AML-193 (cell line): ENCODE measurements at places on chromosomes 3 and 15.

DNA sequence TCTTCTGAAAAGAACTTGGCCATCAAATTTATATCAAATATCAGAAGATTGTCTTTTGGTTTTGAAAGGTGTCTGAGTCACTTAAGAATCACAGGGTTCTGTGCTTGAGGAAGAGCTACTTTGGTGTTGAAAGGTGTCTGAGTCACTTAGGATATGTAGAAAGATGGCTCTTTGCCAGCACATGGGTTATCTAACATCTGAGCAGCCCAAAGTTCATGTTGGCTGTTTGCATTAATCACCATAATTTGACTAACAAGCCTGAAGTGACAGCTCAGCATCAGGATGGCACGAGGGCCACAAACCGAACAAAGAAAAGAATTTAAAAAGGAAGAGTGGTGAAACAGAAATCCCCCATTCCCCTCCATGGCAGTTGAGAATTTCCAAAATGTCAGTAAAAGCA is 190.5 kb upstream of the CMC1 start:
- DNase-seq = peak; percentile 22

GRCh38 chr3:48655606-48656005 is 7.1 kb downstream of the CELSR3 start:
- DNase-seq = no peak

DNA sequence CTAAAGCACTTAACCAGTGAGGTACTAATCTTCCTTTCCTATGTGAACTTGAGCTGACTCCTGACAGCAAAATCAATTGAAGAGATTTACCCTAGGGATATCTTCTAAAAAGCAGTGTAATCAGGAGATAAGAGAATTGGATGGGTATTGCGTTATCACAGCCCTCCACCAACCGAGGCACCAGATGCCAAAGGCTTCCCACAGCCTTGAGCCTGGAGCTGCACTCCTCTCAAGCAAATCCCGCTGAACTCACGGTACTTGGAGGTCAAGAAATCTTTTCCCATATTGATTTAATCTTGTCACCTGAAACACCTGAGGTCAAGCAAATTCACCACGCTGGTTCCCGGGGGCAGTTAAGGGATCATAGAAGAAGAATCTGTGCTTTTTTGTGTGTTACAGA is 346.8 kb downstream of the TBL1XR1 start:
- no peak for DNase-seq

DNA sequence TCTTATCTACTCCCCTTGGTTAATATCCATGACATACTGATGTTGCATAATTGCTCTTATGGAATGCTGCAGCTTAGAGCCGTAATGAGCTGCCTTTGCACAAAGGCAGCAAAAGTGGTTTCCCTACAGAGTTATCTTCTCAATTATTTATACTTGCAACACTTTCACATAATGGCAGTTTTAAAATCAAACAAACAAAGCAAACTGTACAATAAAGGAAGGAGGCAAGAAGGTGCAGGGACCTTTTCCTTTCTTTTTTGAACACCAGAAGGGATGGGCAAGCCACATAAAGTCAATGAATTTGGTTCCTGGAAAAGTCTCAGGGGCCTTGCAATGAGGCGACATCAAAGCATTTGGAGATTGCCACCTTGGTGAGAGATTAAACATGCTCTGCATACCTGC is 188.0 kb downstream of the MEIS2 start:
- no peak for DNase-seq

GRCh38 chr3:98367464-98368246 is 14.0 kb downstream of the OR5K4 start:
- no peak for DNase-seq

DNA sequence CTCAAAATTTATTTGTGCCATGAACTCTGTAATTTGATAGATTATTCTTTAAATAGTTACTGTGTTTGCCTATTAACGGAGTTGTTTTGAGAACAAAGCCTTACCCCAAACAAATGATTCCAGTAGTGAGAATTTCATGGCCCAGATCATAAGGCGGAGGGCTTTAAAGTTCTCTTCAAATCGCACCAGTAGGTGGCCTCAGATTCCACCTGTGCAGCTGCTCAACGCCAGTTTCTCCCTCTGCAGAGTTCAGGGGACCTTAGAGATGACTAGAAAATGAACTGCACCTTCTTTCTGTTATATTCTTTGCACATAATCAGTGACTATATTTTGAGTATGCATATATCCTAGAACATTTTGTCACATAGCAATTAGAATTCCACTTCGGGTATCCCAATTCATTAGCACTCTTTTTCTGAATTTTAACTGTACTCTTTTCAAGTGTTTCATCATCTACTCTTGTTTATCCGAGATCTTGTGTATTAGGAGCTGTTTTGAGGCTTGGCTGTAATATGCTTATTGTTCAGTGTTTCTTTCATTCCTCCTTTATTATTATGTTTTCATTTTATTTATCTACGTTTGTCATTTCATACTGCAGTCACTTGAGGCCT is 232.6 kb upstream of the CHRM5 start:
- peak; percentile 2 for DNase-seq

GRCh38 chr3:156509189-156510174 is 45.4 kb downstream of the SSR3 start:
- DNase-seq = peak; percentile 68

DNA sequence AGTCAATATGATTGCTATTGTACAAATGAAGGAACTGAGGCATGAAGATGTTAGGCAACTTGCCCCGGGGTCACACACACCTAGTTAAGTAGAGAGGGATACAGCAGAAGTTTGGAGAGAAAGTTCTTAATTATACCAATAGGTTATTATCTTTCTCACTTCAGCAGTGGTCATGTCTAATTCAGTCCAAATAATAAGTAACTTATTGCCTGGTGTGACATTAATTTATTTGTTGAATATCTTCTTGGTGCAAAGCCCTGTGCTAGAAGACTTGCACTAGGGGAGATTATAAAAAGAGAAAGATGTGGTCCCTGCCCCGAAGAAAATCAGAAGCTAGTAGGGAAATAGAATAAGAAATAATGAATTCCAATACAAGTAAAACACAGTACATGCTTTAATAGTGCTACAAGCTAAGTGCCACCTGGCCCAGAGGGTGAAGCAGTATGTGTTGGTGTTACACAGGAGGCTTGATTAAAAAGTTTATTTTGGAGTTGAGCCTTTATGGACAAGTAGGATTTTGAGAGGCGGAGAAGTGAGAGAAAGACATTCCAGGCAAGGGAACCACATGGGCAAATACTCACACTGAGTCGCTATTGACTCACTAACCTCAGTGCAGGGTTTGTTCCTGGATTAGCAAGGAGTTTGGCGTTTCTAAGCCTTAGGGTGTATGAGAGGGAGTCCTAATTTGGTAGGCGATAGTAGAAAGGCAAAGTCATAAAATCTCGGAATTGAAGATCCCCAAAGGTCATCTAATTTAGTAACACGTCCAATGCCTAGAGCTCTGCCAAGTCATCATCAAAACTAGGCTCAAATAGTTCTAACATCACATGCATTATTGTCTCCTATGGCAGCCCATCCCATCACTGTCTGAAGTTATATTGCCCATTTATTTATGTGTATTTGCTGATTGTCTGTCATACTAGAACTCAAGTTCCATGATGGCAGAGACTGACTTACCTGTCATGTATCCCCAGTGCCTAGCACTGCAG is 19.2 kb upstream of the GSK3B start:
- no peak for DNase-seq

DNA sequence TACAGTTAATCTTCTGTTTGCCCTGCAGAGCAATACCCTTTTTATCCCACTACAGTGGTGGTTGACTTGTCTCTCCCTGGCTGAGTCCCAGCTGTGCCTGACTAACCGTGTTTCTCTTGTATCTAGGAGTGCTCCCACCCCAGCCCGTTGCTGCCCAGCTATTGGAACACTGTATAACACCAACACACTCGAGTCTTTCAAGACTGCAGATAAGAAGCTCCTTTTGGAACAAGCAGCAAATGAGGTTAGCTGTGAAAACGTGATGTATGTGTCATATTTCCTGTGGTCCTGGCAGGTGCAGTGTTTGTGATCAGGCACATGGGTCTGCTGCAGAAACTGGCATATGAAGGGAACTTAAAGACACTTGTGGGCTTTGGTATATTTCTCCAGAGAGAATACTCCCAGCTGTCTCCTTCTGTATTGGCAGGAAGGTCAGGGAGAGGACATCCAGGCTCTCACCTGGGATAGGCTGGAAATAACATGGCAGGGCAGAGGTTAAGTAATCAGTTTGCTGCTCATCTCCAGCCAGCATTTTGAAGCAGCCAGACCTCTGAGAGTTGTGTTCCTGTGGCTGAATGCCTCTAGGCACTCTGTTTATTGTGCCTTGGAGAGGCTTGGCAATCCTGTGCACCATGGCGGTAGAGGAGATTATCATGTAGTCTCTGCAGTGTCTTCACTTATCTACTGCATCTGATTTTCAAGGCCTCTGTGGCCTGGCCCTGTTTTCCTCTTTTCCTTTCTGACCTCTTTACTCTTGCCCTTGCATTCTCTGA is 34.8 kb downstream of the ATG7 start:
- DNase-seq = no peak

DNA sequence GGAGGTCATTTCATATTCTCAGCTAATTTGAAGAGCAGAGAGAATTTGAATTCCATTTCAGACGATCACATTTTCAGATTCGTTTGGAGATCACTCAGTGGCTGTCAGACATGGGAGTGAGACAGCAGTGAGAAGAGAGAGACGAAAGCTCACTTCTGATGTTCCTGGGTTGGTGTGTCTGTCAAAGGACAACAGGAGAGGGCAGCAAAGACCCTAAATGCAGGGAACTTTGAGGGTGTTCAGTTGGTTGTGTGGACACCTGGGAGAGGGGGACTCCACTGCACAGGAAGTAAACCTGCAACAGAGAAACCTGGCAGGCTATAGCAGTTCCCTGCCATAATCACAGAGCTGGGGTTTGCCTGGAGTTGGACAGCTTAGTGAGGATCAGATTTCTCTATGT is 675.1 kb downstream of the SQOR start:
- no peak for DNase-seq

- peak; percentile 97 for DNase-seq
These were observed at the start of gene GOLIM4 for GRCh38 chr3:168095611-168096209. Gene GOLIM4 (minus strand): TSS chr3:168095924. CDS start chr3:168095285, 639 bp downstream.

DNA sequence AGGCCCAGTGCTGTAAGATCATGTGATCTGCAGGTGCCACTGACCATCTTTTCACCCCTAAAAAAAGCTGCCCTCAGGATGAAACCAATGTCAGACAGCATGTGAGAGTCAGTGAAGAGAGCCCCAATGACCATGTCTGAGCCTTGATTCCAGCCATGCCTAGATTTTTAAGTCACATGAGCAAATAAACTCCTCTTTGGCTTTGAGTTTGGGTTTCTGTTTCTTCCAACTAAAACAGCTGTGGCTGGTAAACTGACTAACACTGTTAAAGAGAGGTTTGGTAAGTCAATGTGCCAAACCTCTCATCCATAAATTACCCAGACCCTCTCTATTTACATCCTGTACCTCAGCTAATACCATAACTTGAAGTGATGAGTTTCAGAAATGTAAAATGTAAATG is 8.3 kb downstream of the MYO5A start:
- no peak for DNase-seq

DNA sequence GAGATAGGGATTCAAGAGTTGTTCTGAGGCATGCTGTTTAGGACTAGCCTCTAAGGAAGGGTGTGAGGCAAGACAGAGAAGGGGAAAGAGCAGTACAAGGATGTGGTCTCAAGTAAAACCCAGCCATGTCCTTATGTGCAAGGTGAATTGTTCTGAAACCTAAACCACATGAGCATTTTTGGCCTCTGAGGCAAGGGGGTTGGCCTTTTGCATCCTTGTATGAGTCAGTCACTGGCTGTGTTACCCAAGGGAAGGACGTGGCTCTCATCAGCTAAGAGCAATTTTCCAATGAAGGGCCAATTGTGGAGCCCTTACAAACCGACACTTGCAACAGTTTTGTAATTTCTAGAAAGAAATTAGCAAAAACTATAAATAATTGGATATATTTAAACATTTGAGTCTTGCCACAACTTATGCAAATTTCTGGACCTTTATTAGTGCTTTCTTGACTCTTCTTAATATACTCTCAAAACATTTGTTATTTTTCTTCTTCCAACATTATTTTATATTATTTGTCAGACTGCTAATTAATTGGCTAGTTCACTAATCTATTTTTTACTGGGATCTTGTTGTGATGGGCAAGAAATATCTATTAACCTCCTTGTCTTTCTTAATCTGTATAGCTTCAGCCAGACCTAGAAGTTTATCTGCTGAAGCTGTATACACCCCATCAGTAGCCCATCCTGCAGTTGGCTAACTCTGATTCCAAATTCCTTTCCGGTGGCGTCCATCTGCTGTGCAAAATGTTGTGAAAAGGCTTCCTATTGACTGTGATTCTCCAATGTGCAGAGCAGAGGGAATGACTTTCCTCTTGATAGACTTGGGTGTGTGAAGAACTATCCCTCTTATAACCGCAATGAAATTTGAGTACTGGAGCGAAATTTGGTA is 97.7 kb upstream of the P2RY1 start:
- peak; percentile 53 for DNase-seq

- no peak for DNase-seq
These were observed 101.6 kb downstream of the MYLK start for GRCh38 chr3:123782488-123782887.

- no peak for DNase-seq
These were observed 7.2 kb upstream of the CFAP161 start for GRCh38 chr15:81126892-81127291.

- peak; percentile 39 for DNase-seq
These were observed 507.0 kb upstream of the TPRG1 start for GRCh38 chr3:188664795-188665194.

DNA sequence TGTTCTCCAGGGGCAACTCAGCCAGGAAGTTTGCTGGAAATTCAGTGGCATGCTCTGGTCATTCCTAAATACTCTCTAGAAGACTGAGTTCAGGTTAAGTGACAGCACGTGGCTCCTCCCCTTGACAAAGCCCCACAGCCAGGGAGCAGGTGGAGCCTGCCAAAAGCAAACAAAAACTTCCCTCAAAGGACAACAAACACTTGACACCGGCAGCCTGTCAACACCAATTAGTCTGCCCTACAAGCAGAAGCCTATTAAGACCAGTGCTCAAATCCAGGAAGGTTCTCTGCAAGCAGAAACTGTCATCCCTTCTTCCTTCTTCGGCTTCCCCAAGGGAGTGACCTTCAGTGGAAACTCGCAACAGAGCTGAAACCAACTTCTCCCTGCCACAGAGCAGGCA is 5.0 kb downstream of the MEX3B start:
- DNase-seq = no peak

- no peak for DNase-seq
These were observed 62.0 kb downstream of the SFMBT1 start for GRCh38 chr3:52983828-52984227.

GRCh38 chr3:192986379-192986778 is 68.7 kb upstream of the MB21D2 start:
- DNase-seq = no peak

GRCh38 chr3:170095771-170096170 is 58.0 kb downstream of the GPR160 start:
- no peak for DNase-seq

DNA sequence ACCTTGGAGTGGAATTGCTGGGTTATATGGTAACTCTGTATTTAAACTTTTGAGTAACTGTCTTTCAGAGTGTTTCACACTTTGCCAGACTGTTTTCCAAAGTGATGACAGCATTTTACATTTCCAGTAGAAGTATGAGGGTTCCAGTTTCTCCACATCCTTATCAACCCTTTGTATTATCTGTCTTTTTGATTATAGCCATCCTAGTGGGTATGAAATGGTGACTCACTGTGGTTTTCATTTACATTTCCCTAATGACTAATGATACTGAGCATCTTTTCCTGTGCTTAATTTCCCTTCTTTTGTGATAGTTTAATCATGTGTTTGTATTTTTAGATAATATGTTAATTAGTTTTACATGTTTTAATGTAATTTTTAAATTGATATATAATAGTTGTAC is 138.1 kb upstream of the DAZL start:
- no peak for DNase-seq
